Mesenteric fat pad (tissue), 1 donor: ENCODE measurements at places on chromosomes 13 and 19. TPM values are rescaled to one million over a fixed set of nuclear protein-coding genes. Genes with fewer than 3 reads are reported as not detected.

Gene CEACAM3
- total RNA-seq: 1.6 TPM

Gene CCNA1
- total RNA-seq: 0.71 TPM

Gene EPSTI1
- 18.2 TPM for total RNA-seq

Gene PCDH17
- 1.7 TPM for total RNA-seq

Gene PSG7
- not detected for total RNA-seq

Gene CASP14
- not detected for total RNA-seq

Gene NALCN
- total RNA-seq: 0.19 TPM

Gene ZNF98
- total RNA-seq: 1.6 TPM

Gene OR7D2
- total RNA-seq: not detected

Gene TLE6
- total RNA-seq: 0.93 TPM

Gene UGGT2
- 32.4 TPM for total RNA-seq

Gene ZNF20
- 1.1 TPM for total RNA-seq

Gene EIF3K
- total RNA-seq: 252 TPM

Gene MYH14
- 26.4 TPM for total RNA-seq

Gene PSG4
- total RNA-seq: not detected
